Esophagus squamous epithelium (tissue), 5 donors: ENCODE measurements at places on chromosomes 7 and 10.

- DNase-seq = no peak
Measured at GRCh38 chr7:133275008-133275407, 22.1 kb downstream of the EXOC4 start.

DNA sequence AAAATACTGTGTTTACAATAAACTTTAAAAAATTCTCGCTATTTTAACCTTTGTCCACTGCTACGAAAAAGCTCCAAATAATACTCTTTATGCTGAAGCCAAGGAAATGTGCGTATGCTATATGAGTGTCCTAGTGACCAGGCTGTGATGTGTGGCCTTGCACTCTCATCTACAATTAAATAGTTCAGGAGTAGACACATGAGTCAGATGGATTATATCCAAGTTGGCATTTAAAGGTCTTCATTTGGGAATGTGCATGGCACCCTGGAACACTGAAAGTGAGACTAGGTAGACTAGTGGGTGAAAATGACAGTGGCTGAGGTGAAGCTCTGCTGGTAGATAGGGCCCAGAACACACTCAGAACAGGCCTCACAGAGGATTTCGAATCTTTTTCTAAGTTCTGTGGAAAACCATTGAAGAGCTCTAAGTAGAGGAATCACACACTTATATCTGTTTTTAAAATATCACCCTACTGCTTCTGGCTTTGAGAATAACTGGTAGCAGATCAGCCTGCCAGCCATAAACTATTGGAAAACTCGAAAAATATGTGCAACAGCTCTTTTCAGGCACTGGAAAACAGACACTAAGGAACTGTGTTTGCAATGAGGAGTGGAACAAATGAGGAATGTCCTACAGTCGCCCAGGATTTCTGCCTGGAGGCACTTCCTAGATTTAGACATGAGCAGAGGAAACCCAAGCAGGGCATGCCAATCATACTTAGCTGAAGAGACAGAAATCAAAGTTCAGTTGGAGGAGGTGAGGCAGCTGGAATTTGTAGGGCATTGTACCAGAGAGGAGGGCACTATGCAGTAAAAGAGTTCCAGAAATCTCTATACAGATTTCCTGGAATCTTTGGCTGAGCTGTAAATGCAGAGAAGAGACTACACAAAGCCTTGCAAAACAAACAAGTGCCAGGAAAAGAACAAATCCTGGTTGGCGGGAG is 603.8 kb upstream of the LRRTM3 start:
- DNase-seq = no peak

DNA sequence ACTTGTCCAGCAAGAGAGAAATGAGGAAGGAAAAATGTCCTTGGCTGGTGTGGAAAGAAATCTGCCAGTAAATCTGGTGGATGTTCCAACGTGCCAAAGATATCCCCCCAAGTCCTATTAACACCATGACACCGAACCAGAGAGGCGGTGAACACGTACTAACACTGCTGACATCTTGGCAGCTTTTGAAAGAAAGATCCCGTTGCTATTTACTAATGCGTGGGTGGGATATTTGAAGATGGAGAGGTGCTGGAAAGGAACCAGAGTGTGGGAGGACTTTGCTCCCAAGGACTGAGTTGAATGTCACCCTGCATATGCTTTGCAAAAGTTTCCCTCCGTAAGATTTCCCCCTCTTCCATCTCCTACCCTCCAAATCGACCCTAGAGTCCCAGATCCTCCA is 7.9 kb downstream of the CCDC3 start:
- no peak for DNase-seq

- no peak for DNase-seq
Measured at GRCh38 chr10:63217120-63217605, 84.0 kb downstream of the NRBF2 start.

DNA sequence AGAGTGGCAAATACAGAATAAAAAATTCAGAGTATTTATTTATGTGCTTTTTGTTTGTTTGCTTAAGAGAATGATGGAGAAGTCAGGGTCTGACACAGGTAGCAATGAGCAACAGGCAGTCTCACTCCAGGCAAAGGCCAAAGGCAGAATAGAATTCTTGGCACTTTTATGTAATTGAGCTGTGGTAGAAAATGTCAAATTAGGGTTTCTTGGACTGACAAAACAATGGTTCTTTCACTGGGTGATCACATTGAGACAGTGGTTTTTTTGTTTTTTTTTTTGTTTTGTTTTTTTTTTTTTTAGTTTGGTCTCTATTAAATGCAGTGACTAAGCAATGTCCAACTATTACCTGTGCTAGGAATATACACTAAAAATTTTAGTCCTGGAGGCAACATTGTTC is 27.4 kb downstream of the POM121L12 start:
- no peak for DNase-seq
